ENCODE measurements at places on chromosomes 16 and 17. TPM values are rescaled to one million over a fixed set of nuclear protein-coding genes. Genes with fewer than 3 reads are reported as not detected.

The VTN gene
- total RNA-seq: 17.4 TPM

The NXPH3 gene
- 1.1 TPM for total RNA-seq

The ALG1 gene
- total RNA-seq: 24.7 TPM

The SMTNL2 gene
- 8.2 TPM for total RNA-seq

The CRHR1 gene
- not detected for total RNA-seq

The SLC16A5 gene
- 5.0 TPM for total RNA-seq

The CCDC78 gene
- 0.94 TPM for total RNA-seq

The TANC2 gene
- total RNA-seq: 10.0 TPM

The CDC42EP4 gene
- total RNA-seq: 47.5 TPM

The KIFC3 gene
- total RNA-seq: 12.0 TPM

The NOD2 gene
- not detected for total RNA-seq

The KRTAP4-9 gene
- total RNA-seq: not detected

The SLC38A8 gene
- not detected for total RNA-seq

The BRIP1 gene
- 0.17 TPM for total RNA-seq

The NHLRC4 gene
- 3.8 TPM for total RNA-seq

The HID1 gene
- total RNA-seq: 5.2 TPM

The CPNE7 gene
- 11.6 TPM for total RNA-seq

The SLC5A11 gene
- not detected for total RNA-seq

The CLEC18A gene
- total RNA-seq: not detected

The KIF2B gene
- total RNA-seq: not detected

The CDH1 gene
- not detected for total RNA-seq

The MYL4 gene
- not detected for total RNA-seq

The UBE2Z gene
- 81.2 TPM for total RNA-seq

The CHST5 gene
- not detected for total RNA-seq

The PKMYT1 gene
- total RNA-seq: 2.7 TPM

The CCL14 gene
- not detected for total RNA-seq

The MRTFB gene
- total RNA-seq: 10.2 TPM

The CLDN6 gene
- total RNA-seq: 0.12 TPM

The RNF222 gene
- total RNA-seq: not detected

The NPIPB6 gene
- 0.09 TPM for total RNA-seq

The TNFRSF17 gene
- not detected for total RNA-seq

The C1QTNF1 gene
- total RNA-seq: 210 TPM

The PARN gene
- total RNA-seq: 26.0 TPM

The SLC2A4 gene
- 0.23 TPM for total RNA-seq

The NDE1 gene
- total RNA-seq: 20.8 TPM

The KRT27 gene
- not detected for total RNA-seq

The MMP15 gene
- 8.1 TPM for total RNA-seq

The YPEL3 gene
- total RNA-seq: 50.2 TPM

The CPHXL2 gene
- total RNA-seq: not detected

The ITGAL gene
- not detected for total RNA-seq

The KCNJ12 gene
- total RNA-seq: 1.5 TPM

The EIF4A3 gene
- 82.6 TPM for total RNA-seq

The ARHGDIG gene
- 2.8 TPM for total RNA-seq

The TMEM238L gene
- not detected for total RNA-seq

The DOC2A gene
- not detected for total RNA-seq

The CA4 gene
- not detected for total RNA-seq

The MT1B gene
- total RNA-seq: not detected

The SPEM1 gene
- not detected for total RNA-seq

The TMEM208 gene
- 33.2 TPM for total RNA-seq

The CAPNS2 gene
- not detected for total RNA-seq

The CCDC200 gene
- not detected for total RNA-seq
